ENCODE measurements at places on chromosomes 7 and 10.

GRCh38 chr10:131035779-131036178 is 275.7 kb downstream of the TCERG1L start:
- no peak for DNase-seq

DNA sequence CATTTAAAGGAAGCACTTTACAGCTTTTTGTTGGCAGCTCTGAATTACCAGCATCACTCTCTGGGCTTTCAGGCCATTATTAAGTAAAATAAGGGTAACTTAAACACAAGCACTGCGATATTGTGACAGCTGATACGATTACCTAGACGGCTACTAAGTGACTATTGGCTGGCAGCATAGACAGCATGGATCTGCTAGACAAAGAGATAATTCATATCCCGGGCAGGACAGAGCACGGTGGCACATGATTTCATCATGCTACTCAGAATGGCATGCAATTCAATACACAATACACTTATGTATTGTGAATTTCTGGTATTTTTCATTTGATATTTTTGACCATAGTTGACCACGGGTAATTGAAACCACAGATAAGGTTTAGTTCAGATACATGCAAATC is 522.0 kb upstream of the LRRN3 start:
- DNase-seq, result no peak

- DNase-seq, result no peak
Observed at GRCh38 chr7:130479716-130480400, 12.0 kb upstream of the MEST start.

DNA sequence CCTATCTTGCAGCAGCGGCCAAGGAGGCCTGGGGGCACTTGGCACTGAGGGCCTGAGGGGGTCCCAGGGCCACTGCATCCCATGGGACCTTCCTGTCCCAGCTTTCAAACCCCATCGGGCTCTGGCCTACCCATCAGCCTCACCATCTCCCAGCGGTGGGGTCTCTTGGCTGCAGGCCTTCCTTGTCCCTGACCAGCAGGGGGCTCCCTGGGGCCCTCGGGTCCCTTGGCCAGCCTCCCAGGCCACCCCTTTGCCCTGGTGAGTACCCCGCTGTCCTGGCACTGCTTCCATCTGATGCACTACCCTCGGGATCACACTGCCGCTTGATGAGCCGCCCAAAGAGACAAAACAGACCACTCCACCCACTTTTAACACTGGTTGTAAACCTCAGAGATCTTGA is 43.5 kb downstream of the YKT6 start:
- DNase-seq, result peak; percentile 72

- DNase-seq, result no peak
Observed at GRCh38 chr7:102119213-102119651, 167.4 kb upstream of the SH2B2 start.

DNA sequence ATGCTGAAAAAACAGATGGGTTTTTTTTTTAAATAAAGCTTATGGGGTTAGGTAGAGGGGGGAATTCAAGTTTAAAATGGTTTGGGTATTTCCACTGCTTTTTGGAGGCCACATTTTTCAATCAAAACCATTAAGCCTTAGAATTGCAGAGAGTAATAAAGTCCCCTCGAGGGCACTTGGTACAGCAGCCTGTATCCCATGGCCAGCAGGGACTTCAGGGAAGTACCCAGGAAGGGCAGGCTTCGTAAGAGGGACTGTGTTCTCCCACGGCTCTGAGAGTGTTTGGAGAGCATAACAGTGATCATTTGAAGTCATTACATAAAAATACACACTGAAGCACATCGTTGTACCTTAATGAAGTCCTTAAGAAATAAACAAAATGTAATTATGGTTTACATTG is 432.7 kb downstream of the DPP6 start:
- no peak for DNase-seq

- DNase-seq, result no peak
Observed at GRCh38 chr10:2680821-2681220, 386.5 kb upstream of the PFKP start.

DNA sequence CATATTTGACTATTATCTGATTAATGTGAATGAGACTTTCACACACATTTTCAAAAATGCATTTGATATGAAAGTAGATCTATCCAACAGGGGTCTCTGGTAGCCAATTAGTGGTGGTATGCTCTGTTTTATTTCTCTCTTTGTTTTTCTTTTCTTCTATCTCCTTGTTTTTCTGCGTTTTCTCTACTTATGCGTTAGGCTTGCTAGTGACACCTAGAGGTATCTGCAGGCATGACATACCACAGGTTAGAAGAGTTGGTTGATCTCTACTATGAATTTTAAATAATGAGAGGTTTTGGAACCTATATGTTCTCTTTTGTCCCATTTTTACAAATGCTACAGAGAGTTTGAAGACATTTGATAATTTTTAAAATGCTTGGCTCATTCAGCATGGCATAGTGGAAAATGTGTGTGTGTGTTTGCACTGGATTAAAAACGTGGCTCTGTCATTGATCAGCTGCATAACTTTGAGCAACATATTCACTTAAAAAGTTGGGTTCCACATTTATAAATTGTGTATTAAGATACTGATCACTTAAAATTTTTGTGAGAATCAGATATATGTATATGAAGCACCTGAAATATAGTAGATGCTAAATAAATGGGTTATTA is 28.1 kb upstream of the PLXDC2 start:
- DNase-seq, result peak; percentile 89

DNA sequence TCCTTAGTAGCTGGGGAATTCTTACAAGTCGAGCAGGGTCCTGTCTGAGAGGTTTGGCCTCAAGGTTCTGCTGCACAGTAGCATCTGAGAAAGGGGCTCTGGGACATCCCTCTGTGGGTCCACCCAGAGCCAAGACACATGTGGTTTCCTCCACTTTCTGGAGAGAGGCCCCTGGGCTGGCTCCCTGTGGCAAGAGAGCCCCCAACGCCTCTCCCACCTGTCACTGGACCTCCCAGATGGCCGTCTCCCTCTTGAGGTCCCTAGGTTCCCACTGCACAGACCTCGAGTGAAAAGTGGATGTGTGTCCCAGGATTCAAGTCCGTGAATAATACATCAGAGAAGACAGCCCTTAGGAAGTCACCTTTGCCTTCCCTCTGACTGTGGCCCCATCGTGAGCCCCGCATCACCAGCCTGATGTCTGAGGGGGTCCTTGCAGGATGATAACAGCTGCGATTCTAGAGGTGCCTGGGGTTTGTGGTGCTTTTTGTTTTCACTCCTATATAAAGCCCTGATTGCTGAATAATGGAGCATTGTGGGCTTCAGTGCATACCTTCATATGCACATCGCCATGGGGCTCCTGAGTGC is 319.0 kb downstream of the GLRX3 start:
- DNase-seq, result no peak

DNA sequence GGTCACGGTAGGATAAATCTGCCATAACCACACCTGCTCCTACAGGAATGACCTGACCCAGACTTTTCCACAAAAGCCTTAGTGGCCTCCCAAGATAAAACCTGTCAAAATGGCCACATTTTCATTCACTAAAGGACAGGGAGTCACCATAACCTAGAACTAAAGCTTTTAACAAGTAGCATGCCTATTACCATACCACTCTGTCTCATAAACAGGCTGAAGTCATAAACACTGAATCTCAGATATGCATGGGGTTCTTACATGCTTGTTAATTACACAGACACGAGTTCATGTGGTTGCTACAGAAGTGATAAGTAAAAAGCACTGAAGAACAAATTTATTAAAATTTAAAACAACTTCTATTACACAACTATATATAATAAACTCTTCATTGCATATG is 56.0 kb downstream of the HIPK2 start:
- no peak for DNase-seq

DNA sequence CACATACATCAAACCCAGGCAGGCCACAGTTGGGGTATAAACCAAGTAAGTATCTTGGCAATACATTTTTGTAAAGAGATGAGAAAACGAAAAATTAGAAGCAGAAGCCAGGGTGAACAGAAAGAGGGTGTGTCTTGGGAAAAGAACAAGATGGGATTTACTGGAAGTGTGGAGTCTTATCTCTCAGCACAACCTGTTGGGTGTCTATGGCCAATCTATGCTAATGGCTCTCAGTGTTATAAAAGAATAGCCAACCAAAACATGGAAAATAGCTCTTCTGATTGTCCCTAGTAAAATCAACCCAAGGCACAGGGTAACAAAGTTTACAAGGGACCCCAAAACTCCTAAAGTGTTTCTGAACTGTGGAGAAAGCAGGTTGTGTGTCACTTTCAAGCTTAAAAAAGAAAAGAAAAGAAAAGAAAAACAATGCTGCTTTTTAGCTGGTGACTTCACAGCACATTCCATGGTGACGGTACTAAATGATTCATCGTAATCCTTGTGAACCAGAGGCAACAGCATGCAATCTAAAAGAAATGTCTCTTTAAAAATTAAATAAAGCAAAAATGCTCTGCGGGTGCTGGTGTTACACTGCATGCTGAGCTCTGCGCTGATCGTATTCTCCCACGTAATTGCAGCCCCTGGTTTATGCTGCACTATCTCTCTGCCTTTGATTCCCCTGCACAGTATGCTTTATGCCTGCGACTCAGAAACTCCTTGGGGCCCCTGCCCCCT is 100.8 kb downstream of the C10orf90 start:
- DNase-seq, result no peak

DNA sequence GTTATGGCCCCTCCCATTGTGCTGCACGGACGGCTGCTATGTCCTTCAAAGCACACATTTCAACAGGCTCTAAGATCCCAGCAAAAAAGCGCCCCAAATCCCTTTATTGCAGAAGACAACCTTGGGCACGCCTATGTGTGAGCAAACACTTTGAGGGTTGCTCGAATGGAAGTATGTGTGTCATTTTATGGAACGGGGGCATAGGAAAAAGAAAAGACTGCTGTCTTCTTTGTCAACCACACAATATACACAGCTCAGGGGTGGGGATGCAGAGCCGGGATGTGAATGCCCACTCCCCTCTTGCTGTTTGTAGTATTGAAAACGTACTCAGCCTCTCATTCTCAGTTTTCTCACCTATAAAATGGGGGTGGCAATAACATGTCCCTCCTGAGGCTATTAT is 32.0 kb downstream of the C10orf53 start:
- no peak for DNase-seq

DNA sequence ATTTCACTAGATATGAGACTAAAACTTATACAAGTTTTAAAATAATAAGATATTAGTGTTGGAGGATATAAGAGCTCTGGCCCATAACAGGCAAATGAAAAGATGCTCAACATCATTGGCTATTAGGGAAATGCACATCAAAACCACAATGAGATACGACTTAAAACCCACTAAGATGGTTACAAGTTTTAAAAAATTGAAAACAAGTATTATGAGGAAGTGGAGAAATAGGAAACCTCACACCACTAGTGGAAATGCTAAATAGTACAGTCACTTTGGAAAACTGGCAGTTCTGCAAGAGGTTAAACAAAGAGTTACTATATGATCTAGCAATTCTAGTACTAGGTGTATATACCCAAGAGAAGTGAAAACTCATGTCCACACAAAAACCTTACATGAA is 17.2 kb downstream of the PANK1 start:
- no peak for DNase-seq

DNA sequence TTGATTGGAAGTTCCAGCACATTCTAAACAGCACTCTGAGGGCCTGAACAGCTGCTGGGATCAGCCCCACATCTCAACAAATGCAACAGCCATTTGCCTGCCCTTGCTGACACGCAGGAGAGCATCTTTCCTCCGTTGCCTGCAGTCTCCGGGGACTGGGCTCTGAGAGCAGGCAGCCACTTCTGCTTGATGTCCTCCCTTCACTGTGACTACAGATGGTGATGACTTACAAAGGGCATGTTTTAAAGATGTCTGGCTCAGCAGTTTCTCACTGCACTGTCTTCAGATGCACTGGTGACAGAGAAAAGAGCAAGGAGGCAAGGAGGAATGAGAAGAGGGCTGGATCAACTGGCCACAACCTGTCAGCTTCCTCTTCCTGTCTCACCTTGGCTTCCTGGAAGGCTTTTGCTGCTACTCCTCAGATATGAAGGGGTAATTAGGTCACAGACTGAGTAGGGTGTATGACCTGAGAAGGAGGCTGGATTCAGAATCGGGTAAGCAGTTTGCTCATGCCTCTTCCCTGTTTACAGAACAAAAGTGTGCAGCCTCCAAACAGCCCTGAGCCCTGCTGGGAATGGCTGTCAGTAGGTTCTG is 143.5 kb upstream of the GHITM start:
- DNase-seq, result no peak

DNA sequence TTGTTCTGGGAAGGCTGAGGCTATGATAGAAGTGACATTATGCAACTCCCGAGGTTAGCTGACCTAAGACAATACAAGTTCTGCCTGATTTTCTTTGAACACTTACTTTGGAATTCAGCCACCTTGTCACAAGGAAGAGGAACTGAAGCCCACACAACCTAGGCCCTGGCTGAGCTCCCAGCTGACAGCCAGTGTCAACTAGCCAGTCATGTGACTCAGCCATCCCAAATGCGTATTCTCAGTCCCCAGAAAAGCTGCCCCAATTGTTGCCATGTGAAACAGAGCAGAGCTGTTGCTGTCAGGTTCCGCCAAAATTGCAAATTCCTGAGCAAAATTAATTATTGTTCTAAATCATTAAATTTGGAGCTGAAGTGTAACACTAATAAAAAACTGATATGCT is 1010.0 kb downstream of the XPNPEP1 start:
- DNase-seq, result peak; percentile 35

- no peak for DNase-seq
Observed at GRCh38 chr10:4270116-4270515, 485.1 kb upstream of the KLF6 start.

DNA sequence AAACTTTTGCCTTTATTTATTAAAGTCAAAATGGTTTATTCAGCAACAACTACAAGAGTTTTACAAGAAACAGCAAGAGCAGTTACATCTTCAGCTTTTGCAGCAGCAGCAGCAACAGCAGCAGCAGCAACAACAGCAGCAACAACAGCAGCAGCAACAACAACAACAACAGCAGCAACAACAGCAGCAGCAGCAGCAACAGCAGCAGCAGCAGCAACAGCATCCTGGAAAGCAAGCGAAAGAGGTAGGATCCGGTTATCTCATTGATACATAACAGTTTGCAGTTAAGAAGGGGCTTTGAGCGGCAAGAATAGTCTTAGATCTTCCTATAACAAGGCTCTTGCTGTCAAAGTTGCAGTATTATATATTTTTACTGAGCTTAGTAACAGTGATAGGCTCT is 215.1 kb downstream of the FOXP2 start:
- DNase-seq, result peak; percentile 45
